Stimulated activated CD8-positive, alpha-beta memory T cell treated with anti-CD3 and anti-CD28 coated beads, Interleukin-4, amount 100 ng/mL, for 1 hour (primary cell): ENCODE measurements at places on chromosomes 7 and 10.

DNA sequence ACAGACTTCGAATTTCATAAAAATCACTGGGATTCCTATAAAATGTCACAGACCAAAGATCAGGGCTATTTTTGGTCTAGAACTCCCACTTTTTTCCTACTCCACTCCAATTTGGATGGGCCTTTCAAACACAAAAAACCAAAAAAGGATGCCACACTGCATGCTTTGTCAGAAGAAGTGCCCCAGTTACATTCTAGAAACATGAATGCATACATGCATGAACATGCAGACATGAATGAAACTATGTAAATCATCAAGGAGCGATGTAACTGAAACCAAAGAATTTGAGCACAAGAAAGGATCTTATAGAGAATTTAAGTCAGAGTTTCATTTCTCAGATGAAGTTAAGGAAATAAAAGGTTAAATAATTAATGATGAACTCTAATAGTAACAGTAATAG, 31.8 kb upstream of the FAM133B start:
- no peak for DNase-seq

DNA sequence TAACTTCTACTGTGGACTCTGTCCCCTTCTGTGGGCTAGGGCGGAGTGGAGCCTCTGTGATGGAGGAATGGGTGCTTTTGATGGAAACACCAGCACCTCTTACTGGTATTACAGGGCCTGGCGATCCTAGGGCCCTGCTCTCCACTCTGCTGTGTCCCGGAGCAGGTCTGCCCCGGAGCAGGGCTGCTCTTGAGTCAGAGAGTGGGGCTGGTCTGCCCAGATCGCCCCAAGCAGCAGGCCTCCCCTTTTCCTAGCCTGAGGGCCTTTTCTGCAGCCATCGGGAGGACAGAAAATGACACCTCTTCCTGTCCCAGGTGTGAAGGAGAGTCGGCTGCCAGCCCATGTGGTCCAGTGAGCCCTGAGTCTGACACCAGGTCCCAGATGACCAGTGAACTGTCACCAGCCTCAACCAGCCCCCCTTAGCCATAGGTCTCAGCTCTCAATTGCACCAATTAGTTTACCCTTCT, 1.4 kb downstream of the ZNF282 start:
- no peak for DNase-seq

GRCh38 chr7:85021101-85021704, 165.7 kb downstream of the SEMA3D start:
- DNase-seq = no peak

- DNase-seq = no peak
Measured at GRCh38 chr10:108427146-108427545, 1262.6 kb upstream of the SORCS1 start.

GRCh38 chr7:103637094-103637493, 191.1 kb upstream of the SLC26A5 start:
- no peak for DNase-seq

DNA sequence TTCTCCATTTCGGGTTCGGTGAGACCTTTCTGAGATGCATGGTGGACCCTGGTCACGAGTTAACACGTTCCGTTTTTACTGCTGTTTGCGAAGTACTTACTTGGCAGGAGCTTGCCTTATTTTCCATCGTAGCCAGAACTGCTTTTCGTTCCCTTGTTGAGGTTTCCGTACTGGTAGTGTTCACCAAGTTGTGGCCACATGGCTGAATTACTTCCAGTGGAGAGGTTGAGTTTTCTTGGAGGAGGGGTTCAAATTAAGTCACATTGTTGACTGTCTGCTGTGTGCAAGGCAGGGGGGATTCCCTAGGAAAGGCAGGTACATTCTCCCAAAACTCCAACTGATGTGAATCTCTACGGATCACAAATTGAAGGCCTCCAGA, 4.0 kb downstream of the MXI1 start:
- no peak for DNase-seq

GRCh38 chr7:106480161-106480579, 180.8 kb downstream of the CCDC71L start:
- DNase-seq = no peak

- DNase-seq = no peak
Measured at GRCh38 chr10:131843881-131844284, 56.9 kb upstream of the PPP2R2D start.

- no peak for DNase-seq
Measured at GRCh38 chr7:27936768-27937102, 196.8 kb downstream of the TAX1BP1 start.

- DNase-seq = no peak
Measured at GRCh38 chr10:22605168-22605567, 109.2 kb downstream of the PIP4K2A start.

- no peak for DNase-seq
Measured at GRCh38 chr7:150945853-150946420, 32.2 kb downstream of the KCNH2 start.

DNA sequence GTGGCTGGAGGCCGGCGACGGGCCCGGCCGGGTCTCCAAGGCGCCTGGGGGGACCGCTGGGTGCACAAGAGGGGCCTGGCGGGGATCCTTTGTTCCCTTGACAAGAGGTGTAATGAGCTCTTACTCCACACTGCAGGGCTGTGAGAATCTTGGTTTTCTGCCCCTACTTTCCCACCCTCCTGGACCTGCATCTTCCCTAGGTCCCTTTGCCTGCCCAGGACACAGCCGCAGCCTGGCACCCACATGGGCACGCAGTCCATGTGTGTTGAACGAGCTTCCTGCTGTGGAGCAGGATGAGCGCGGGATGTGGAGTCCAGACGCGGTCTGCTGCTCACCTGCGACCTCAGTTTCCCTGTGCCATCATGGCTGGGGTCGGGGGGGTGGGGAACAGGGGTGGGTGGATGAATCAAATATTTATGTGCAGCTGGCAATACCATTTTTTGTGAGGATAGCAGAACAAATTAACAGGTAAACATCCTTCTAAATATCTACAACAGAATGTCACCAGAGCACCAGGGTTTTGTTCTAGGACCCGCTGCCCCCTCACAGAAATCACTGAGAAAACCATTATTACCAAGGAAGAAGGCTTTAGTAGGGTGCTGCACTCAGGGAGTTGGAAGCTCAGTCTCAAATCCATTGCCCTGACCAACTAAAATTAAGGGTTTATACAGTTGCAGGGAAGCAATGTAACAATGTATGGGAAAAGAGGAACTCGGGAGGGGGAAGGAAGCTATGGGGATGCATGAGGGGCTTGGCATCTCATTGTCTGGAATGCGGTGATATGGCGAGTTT, 474 bp upstream of the NSMCE4A start:
- DNase-seq = no peak

DNA sequence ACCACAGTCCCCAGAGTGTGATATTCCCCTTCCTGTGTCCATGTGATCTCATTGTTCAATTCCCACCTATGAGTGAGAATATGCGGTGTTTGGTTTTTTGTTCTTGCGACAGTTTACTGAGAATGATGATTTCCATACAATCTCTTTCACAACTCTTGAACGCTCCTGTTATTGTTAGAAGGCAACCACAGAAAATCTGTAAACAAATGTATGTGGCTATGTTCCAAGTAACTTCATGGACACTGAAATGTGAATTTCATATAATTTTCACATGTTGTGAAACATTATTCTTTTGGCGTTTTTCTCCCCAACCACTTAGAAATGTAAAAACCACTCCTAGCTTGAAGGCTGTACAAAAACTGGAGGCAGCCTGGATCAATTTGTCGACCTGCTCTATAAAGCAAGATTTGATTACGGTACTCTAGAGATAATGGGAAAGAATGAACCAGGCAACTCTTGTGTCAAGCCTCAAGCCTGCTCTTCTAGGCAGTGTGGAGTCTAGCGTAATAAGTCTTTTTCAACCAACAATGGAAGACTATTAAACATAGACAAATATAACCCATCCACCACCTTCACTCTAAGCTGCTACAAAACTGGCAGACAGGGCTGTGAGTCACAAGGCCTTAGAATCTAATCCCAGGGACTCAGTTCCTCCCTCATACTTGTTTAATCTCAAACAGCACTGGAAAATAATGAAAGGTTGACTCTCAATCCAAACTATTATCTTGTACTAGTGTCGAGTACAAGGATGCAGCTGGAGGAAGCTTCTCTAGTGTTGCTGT, 22.7 kb downstream of the ARL3 start:
- no peak for DNase-seq

GRCh38 chr7:69714886-69715576, 116.8 kb downstream of the AUTS2 start:
- no peak for DNase-seq

DNA sequence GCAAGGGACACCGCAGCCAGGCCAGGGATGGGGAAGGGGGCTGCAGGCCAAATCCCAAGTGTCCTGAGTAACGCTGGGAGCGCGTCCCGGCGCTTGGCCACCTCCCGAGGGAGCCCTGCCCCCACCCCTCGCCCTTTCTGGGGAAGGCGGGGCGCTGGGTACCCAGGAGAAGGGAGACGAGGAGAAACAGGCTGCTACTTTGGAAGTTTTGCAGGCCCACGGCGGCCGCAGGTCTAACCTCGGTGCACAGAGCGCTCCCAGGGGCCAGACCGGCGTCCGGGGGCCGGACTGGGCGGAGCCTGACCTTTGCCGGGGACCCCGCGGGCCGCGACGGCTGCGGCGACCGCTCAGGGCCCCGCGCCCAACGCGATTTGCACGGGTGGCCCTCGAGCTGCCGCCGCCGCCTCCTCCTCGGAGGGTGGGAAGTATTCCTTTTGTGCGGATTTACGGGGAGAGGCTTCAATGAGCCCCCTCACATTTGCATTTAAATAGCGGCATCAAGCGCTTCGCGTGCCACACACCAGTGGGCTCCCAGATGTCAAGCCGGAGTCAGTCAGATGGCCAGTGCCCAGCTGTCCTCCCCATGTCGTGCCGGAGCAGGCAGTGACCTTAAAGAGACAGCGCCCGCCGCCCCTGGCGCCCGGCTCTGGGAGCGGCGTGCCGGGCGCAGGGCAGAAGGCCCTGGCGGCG, 3.0 kb upstream of the EBF3 start:
- DNase-seq = no peak

DNA sequence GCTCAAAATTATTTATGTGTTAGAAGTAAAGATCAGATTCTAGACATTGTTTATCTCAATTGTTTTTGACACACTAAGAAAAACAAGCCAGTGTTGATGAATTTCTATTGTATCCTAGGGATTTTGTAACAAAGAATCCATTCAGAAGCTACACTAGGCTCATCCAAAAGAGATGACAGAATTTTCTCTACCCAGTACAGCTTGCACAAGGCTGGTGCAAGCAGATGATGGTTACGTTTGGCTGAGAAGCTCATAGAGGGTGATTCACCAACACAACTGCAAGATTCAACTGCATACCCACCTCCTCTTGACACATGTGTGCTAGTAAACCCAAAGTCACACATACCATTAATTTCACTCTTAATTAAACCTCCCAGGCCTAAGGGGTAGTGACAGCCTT, 20.8 kb downstream of the GRM3 start:
- no peak for DNase-seq

DNA sequence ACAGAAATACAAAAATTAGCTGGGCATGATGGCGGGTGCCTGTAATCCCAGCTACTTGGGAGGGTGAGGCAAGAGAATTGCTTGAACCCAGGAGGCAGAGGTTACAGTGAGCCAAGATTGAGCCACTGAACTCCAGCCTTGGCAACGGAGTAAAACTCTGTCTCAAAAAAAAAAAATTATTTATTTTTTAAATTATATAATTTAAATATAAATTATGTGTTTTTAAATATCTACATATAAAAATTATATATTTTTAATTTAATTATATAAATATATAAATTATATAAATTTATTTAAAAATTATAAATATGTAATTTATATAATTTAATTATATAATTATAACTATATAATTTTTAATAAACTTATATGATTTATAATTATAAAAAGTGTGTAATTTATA, 51.2 kb downstream of the PRKG1 start:
- DNase-seq = no peak

GRCh38 chr7:152640829-152641228, 35.1 kb downstream of the XRCC2 start:
- no peak for DNase-seq

GRCh38 chr10:58818900-58819299, 306.2 kb downstream of the BICC1 start:
- no peak for DNase-seq

- DNase-seq = no peak
Measured at GRCh38 chr10:18109341-18109870, 30.8 kb upstream of the CACNB2 start.

DNA sequence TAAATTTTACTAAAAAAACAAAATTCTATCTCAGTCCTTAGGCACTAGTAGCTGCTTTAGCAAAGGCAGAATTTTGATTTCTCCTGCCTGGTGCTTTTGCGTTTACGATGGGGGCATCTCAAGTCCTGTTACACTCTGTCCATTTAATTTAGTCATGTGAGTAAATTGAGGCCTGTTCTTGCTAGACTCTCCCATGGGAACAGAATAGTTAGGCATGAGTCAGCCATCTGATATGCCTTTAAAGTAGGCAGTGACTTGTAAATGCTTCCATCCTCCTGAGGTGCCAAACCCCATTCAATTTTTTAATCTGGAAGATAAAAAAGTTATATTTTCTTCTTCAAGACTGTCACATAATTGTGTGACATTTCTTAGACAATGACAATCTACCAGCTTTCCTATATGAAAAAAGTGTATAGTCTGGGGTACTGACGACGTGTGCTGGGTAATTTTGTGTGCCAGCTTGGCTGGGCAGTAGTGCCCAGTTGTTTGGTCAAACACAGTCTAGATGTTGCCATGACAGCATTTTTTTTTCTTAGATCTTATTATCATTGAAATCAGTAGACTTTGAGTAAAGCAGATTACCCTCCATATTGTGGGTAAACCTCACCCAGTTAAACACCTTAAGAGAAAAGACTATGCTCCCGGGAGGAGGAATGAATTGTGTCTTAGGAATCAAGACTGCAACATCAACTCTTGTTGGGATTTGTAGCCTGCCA, 603.4 kb downstream of the SORCS1 start:
- DNase-seq = no peak

- DNase-seq = no peak
Measured at GRCh38 chr7:95527033-95527775, 41.5 kb downstream of the ASB4 start.

- DNase-seq = no peak
Measured at GRCh38 chr7:112437072-112437471, 13.2 kb upstream of the IFRD1 start.

DNA sequence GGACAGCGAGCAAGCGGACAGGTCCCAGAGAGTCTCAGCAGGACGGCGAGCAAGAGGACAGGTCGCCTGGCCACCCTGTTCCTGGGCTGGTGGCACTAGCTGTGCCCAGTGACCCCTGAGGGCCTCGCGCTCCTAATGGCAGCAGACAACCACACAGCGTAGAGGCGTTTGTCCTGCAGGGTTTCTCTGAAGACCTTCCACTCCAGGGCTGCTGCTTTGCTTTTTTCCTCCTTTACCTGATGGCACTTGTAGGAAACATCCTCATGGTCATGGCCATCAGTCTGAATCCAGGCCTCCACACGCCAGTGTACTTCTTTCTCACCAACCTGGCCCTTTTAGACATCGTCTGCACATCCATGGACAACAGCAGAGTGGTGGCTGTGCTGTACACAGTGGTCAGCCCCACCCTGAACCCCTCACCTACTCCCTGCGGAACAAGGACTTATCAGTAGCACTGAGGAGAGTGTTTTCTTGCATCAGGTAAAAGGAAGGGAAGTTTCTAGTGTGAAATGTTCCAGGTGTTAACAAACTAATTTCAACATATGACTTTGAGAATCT, 27.4 kb downstream of the SCART1 start:
- DNase-seq = no peak
